ENCODE measurements at places on chromosomes 11 and 22.

GRCh38 chr22:37117092-37117491, 7.6 kb upstream of the TMPRSS6 start:
- H3K27me3 ChIP-seq = no peaks in the 10 kb centered on the region
- no peak for DNase-seq
- H3K4me3 ChIP-seq = no peak overlapping the region
- peak overlapping the region; percentile 26 for H3K27ac ChIP-seq

GRCh38 chr11:95444309-95445241, 213.6 kb upstream of the SESN3 start:
- no peak for DNase-seq
- H3K27ac ChIP-seq = no peak overlapping the region
- H3K27me3 ChIP-seq = peaks cover 7% of the 10 kb centered on the region

GRCh38 chr11:68431984-68432645, 28.4 kb upstream of the PPP6R3 start:
- H3K4me3 ChIP-seq = no peak overlapping the region
- H3K4me1 ChIP-seq = no peaks in the 10 kb centered on the region
- no peaks in the 10 kb centered on the region for H3K27me3 ChIP-seq
- peaks cover 2% of the 10 kb centered on the region for H3K36me3 ChIP-seq
- H3K27ac ChIP-seq = no peak overlapping the region
- no peak for DNase-seq

DNA sequence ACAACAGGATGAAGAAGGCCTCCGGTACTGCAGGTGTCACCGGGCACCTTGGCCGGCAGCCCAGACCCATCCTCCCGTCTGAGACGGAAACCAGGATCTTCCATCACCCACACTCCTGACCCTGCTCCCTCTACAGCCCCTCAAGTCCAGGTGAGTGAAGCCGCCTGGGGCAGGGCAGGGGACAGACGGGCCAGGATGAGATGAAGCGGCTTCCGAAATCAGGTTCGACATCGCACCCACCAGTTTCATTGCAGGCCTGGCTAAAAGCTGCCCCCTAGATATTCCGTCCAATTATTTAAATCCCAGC, 639.1 kb downstream of the TBC1D22A start:
- DNase-seq = no peak
- H3K27me3 ChIP-seq = peaks cover 29% of the 10 kb centered on the region
- no peaks in the 10 kb centered on the region for H3K4me1 ChIP-seq
- no peak overlapping the region for H3K27ac ChIP-seq
- no peaks in the 10 kb centered on the region for H3K36me3 ChIP-seq

DNA sequence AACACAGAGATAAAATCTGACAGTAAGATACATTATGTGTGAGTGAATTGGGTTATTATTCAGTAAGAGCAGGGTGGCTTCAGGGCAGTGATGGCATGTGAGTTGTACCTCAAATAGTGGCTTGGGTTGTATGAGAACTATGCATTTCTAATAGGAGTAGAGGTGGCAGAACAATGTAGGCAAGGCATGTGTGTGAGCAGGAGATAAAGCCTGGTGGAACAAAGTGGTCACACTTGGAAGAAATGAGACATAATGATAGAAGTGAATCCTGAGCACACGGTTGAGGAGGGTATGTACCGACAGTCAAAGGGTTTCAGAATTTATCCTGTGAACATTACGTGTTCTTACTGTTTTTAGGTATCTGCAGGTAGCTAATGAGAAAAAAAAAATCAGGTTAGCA, 159.3 kb downstream of the CASP12 start:
- no peak overlapping the region for H3K4me3 ChIP-seq
- H3K27ac ChIP-seq = no peak overlapping the region
- DNase-seq = no peak
- H3K36me3 ChIP-seq = no peaks in the 10 kb centered on the region
- no peaks in the 10 kb centered on the region for H3K27me3 ChIP-seq

Measured in central memory CD8-positive, alpha-beta T cell (primary cell).